Karpas-422 (cell line): ENCODE measurements at places on chromosomes 1 and 21. TPM values are rescaled to one million over a fixed set of nuclear protein-coding genes. Genes with fewer than 3 reads are reported as not detected.
A peak's percentile ranks its signal among the peaks of the same experiment; 100 is the strongest.

- no peaks in the 10 kb centered on the region for H3K36me3 ChIP-seq
- no peak overlapping the region for H3K27ac ChIP-seq
- H3K4me1 ChIP-seq, result peaks cover 26% of the 10 kb centered on the region
Observed at GRCh38 chr1:47409311-47410067, 6.6 kb upstream of the FOXE3 start.

DNA sequence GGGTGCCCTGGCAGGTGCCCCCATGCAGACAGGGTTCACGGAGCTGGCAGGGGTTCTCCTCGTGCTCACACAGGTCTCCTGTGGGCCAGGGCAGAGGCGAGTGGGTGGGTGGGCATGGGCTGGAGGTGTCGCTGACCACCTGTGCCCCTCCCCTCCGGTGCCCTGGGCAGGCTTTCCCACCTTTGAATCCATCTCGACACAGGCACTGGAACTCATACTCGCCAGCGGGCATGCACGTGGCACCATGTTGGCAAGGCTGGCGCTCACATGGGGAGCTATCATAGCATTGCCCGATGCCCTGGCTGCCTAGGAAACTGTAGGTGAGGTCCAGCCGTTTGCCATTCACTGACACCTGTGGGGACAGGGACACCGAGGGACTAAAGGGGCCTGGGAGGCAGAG, 16.0 kb downstream of the LDLRAD2 start:
- no peak for DNase-seq
- H3K36me3 ChIP-seq, result no peaks in the 10 kb centered on the region
- H3K27me3 ChIP-seq, result no peaks in the 10 kb centered on the region
- H3K4me1 ChIP-seq, result no peaks in the 10 kb centered on the region
- H3K27ac ChIP-seq, result no peak overlapping the region

DNA sequence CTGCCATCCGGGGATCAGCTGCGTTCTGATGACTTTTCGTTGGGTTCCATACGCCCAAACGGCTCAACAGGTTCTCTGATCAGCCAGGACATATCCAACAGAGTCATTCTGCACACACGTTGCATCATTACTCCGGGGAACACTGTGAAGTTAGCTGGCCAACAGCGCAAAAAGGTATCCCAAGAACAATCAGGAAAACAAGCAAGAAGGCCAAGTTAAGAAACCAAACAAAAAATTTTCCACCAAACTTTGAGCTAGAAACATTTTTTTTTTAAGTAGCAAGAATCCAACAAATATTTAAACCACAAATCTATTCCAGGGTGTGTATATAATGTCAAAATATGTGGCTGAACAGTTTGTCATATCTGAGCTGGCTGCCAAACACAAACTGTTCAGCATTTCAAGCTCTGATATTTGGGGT, 29.2 kb downstream of the NID1 start:
- no peaks in the 10 kb centered on the region for H3K36me3 ChIP-seq
- no peak overlapping the region for H3K4me3 ChIP-seq
- H3K27me3 ChIP-seq, result no peaks in the 10 kb centered on the region
- no peaks in the 10 kb centered on the region for H3K4me1 ChIP-seq
- H3K27ac ChIP-seq, result no peak overlapping the region

DNA sequence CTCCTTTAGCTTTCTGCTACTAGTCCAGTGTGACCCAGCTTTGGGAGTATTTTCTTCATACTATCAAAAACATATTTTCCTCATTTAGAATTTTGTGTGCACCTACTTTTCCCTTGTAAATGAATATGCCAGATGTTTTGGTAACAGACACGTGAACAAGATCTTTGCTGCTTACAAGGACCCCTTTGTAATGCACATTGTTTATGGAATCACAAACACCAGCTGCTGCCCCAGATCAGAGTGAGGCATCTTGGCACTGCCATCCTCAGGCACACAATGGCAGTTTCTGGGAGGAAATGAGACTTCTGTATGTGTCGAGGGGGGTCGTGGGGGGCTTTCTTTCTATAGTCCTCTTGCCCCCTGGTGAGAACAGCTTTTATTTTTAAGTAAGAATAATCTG, 115.7 kb downstream of the RGL1 start:
- no peaks in the 10 kb centered on the region for H3K27me3 ChIP-seq
- H3K4me1 ChIP-seq, result no peaks in the 10 kb centered on the region
- H3K36me3 ChIP-seq, result no peaks in the 10 kb centered on the region
- no peak overlapping the region for H3K4me3 ChIP-seq
- no peak for DNase-seq
- no peak overlapping the region for H3K27ac ChIP-seq

DNA sequence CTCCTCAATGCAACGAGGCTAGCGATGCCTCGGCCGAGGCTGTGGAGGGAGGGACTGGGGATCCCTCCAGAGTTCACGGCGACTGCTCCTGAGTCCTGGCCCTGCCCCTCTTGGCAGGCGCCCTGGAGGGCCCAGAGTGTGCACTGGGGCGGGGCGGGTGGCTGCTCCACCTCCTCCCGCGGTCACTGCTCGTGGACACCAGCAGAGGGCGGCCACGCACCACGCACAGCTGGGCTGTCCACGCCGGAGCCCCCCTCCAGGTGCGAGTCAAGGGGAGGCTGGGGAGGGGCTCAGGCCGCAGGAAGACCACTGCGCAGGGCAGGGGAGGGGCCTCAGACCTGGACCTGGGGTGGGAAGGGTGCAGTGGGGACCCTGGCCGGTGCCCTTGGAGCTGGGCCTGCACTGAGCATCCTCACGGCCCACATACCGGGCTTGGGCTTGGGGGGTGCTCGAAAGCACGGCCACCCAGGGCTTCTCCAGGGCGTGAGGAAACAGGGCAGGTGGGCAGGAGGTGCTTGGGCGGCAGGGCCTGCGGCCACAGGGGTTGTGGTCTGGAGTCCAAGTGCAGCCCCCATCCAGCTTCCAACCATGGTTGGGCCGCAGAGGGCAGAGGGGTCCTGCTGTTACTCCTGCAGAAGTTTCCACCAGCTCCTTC, 20.6 kb upstream of the TTC34 start:
- H3K4me1 ChIP-seq, result no peaks in the 10 kb centered on the region
- no peaks in the 10 kb centered on the region for H3K36me3 ChIP-seq
- no peak overlapping the region for H3K4me3 ChIP-seq

TAS1R1 gene
- not detected in 2 replicates for total RNA-seq

INAVA gene
- not detected in 2 replicates for total RNA-seq

- peak; percentile 82 for DNase-seq
- no peaks in the 10 kb centered on the region for H3K27me3 ChIP-seq
- H3K27ac ChIP-seq, result no peak overlapping the region
- H3K4me1 ChIP-seq, result no peaks in the 10 kb centered on the region
Observed at GRCh38 chr1:210373878-210374599, 45.3 kb downstream of the HHAT start.

PRAMEF12 gene
- not detected in 2 replicates for total RNA-seq

DNA sequence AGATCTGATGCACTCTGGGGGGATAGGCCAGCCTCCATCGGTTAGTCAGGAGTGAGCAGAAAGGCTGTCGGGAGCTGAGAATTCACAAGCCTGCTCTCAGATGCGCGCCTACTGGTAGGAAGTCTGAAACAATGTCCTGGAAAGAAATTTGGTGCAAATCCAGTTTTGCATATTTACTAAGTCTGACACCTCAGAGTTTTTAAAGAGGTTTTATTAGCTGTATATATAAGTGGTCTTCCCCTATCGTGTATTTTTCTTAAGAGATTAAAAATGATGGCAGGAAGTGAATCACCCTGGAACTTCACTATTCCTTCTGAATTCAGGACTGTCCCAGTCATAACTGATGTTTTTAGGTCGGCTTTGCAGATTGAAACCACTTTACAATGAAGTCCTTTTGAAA, 99.8 kb upstream of the C1orf105 start:
- no peaks in the 10 kb centered on the region for H3K27me3 ChIP-seq
- no peak for DNase-seq
- no peaks in the 10 kb centered on the region for H3K4me1 ChIP-seq
- H3K4me3 ChIP-seq, result no peak overlapping the region

GRCh38 chr1:110674337-110675059, at the start of gene KCNA3:
KCNA3 (minus strand) TSS chr1:110674940; CDS start chr1:110674809, 131 bp downstream.
- H3K4me3 ChIP-seq, result no peak within 1 kb of the TSS
- no peak for DNase-seq
- H3K4me1 ChIP-seq, result peaks cover 11% of the 10 kb centered on the region
- H3K36me3 ChIP-seq, result no peaks in the 10 kb centered on the region

GRCh38 chr1:57312869-57313268, 111.0 kb downstream of the DAB1 start:
- no peak overlapping the region for H3K27ac ChIP-seq
- no peak for DNase-seq
- no peaks in the 10 kb centered on the region for H3K36me3 ChIP-seq
- H3K4me3 ChIP-seq, result no peak overlapping the region
- H3K4me1 ChIP-seq, result no peaks in the 10 kb centered on the region
- H3K27me3 ChIP-seq, result no peaks in the 10 kb centered on the region; the same call in 1 of the 2 replicates

DNA sequence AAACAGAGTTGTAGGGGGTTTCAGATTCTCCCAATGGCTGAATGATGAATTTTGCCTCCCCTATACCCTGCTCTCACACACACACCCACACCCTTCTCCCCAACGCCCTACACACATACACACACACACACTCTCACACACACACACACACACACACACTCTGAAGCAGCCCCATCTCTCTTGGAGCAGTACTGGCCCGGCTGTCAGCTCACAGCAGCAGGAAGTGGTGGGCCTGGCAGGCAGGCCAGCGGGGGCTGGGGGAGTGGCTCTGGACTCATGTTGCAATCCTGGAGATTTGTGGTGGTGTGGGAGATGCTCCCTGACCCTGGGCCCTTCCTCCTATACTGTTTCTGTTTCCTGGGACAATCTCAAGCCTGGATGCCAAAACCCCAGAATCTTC, 2.2 kb downstream of the IKBKE start:
- peak overlapping the region; percentile 94; the same call in 1 of the 2 replicates for H3K4me3 ChIP-seq
- H3K4me1 ChIP-seq, result peaks cover 52% of the 10 kb centered on the region
- peaks cover 9% of the 10 kb centered on the region for H3K36me3 ChIP-seq
- H3K27ac ChIP-seq, result peak overlapping the region; percentile 98
- no peaks in the 10 kb centered on the region for H3K27me3 ChIP-seq

GRCh38 chr1:5758000-5758858, 234.0 kb downstream of the NPHP4 start:
- H3K4me3 ChIP-seq, result no peak overlapping the region
- no peaks in the 10 kb centered on the region for H3K27me3 ChIP-seq
- no peaks in the 10 kb centered on the region for H3K36me3 ChIP-seq
- H3K27ac ChIP-seq, result no peak overlapping the region
- no peaks in the 10 kb centered on the region for H3K4me1 ChIP-seq

GRCh38 chr1:167912294-167912693, 1.6 kb downstream of the ADCY10 start:
- H3K27ac ChIP-seq, result no peak overlapping the region
- H3K27me3 ChIP-seq, result 0 out of 2 replicates have a peak, but pooled peaks cover 2% of the 10 kb centered on the region
- H3K4me3 ChIP-seq, result no peak overlapping the region
- no peaks in the 10 kb centered on the region for H3K4me1 ChIP-seq

ANGEL2 gene
- total RNA-seq, result 49.1 and 97.1 TPM in 2 replicates

DNA sequence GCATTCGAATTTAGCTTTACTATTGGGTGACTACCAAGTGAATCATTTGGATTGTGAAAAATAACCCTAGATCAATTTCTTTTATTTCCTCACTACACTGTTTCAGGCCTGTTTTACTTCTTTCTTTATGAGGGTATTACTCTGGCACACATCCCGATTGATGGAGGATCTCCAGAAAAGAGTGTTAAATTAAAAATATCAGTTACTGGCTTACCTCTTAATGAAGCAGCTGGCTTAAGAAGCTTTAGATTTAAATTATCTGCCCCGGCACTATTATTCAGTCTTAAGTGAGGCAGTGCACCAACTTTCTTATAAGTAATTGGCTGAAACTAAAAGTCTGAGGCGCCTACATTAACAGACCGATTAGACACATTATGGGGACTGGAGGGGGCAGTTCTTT, 1097.4 kb downstream of the TTLL7 start:
- H3K27ac ChIP-seq, result no peak overlapping the region
- no peaks in the 10 kb centered on the region for H3K27me3 ChIP-seq
- no peak for DNase-seq
- no peaks in the 10 kb centered on the region for H3K36me3 ChIP-seq

DNA sequence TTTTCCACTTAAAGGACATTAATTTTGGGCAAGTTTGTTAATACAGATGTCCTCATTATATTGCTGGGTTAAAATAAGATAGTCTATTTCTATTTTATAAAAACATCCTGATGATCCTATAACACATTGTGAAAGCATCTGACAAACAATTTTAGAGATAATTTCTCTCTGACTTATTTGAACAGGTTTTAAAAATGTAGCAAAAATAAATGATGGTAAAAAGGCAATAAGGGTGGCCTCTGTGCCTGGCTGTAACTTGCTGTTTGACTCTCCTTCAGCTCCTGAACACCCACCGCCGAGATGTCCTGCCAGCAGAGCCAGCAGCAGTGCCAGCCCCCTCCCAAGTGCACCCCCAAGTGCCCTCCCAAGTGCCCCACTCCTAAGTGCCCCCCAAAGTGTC, at the start of gene LCE1A:
Gene LCE1A (plus strand): TSS at position 301 of the 400 bp plus-strand sequence. CDS start 0 bp downstream, at position 301.
- no peaks in the 10 kb centered on the region for H3K36me3 ChIP-seq
- no peaks in the 10 kb centered on the region for H3K27me3 ChIP-seq
- H3K4me1 ChIP-seq, result no peaks in the 10 kb centered on the region

DNA sequence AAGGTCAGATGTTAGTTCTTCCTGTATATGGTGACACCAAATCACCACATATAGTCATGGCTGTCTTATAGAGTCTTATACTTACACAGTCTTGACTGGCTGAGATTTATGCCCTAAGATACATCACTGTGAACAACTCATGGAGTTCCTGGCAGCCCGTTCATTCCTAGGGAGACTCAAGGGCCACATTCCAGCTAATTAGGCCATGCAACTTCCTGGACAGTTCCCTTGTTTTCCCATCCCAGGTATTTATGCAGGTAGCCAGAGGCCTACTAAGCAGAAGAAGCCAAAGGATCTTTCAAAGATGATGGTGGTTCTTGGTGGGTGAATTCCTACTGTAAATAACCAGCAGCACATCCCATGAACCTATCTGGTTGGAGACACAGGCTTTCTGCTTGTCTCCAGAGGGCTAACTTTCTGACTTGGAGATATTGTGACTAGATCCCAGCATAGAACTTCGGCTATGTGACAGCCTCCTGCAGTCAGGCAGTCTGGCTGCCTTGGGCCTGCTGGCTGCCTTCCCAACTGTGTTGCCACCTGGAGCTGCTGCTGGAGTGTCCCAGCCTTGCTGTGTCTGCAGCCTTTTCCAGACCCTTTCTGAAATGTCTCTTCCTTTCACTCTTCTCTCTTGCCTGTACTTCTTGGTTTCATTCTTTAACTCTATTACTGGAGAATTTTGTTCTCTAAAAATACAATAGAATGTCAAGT, 283.8 kb downstream of the CACNA1E start:
- H3K27me3 ChIP-seq, result no peaks in the 10 kb centered on the region
- H3K4me3 ChIP-seq, result no peak overlapping the region
- no peak for DNase-seq

GRCh38 chr1:58739856-58740466, 40.1 kb upstream of the MYSM1 start:
- no peak overlapping the region for H3K4me3 ChIP-seq
- peak; percentile 85 for DNase-seq
- no peak overlapping the region for H3K27ac ChIP-seq
- no peaks in the 10 kb centered on the region for H3K27me3 ChIP-seq
- H3K36me3 ChIP-seq, result no peaks in the 10 kb centered on the region
- H3K4me1 ChIP-seq, result no peaks in the 10 kb centered on the region
